Cerebellar nuclear complex (tissue), 1 donor: ENCODE measurements at places on chromosomes 6 and 20.

DNA sequence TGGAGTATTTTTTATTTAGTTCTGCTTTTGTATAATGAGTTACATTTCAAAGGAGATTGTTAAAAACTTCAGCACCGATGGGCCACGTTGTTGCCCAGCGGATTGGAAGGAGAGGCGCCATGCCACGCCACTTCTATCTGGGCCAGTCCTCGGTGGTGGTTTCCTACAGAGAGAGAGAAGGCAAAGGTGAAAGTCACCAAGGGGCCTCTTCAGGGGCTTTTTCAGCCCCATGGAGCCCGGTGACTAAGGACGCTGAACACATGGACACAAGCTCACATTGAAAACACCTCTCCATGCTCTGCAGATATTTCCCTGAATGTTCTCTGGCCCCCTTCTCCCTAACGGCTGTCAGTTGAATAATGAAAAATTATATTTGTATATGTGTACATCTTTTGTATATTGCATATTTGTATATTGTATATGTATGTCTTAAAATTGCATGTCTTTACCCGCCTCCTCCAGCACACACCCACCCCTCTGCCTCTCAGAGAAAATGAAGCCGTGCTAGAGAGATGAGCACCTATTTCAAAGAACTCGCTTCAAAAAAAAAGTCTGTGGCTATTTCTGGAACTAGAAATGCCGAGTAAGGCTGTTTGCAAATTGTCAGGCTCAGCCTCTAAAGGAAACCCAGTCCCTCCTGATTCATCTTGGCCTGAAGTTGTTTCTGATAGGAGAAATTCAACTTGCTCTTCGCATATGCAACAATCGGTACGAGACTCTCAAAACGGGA, 91.9 kb upstream of the CDH4 start:
- no peak for DNase-seq

DNA sequence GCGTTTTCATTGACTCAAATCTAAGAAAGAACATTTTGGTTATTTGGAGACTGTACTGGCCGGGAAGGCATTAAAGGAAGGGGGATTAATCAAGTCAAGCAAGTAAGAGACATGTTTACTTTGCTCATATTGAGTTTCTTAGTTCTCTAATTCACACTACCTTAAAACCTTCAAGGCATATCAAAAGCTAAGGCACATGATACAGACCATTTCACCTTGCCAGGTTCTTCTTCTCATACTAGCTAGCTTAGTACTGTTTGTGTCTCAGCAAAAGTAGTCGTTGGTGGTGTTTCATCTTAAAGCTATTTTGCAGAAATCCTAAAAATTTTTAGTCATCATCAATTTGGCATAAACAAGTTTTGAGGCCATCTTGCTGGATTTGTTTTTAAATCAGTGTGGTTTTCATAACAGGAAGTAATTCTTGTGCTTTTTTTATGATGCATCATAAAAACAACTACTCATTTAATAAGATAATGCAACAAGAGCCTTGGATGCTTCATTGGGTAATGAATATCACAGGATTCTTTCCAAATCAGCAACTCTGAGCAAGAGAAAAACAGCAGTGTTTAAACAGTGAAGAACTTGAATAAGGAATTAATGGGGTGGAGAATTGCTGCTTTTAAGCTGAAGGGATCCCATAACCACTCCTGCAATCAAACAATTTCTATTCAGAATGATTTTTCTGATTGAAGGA, 425.3 kb downstream of the EPM2A start:
- no peak for DNase-seq

DNA sequence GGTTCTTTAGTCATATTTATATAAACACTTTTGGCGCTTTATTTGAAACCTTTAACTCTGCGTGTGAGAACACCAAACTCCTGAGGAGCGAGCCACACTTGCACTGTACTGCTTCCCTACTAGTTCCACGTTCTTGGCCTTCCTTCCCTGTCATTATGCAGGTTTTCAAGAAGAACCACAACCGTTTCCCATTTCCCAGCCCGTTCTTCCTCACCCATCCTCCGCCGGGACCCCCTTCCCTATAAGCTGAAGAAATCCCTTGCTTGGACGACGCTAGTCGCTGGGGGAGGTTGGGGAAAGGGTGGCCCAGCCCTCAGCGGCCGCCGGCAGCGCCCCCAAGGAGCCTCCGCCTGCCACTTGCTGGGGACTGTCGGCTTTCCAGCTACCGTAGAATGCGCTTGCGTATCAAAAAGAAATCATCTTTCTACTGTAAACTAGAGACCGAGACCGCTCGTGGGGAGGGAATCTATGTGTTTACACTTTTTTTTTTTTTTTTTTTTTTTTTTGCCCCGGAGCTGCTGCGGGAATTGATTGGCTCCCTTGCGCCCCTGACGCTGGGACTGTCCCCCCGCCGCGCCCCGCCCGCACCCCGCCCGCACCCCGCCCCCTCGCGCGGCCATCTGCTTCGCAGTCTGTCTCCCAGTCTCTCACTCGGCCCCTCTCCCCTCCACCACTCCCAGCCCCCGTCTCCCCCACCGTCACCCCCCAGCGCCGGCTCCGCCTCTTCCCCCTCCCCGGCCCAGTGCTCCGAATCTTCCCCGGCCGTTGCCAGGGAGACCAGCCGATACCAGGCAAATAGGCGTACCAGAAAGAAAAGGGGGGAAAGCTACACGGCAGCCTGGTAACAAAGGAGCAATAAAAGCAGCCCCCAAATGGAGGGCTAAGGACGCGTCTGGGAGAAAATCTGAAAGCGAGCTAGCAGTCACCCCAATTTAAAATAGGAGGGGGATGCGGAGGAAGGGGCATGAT, 2.3 kb upstream of the MARCKS start:
- DNase-seq = peak; percentile 84

GRCh38 chr6:27238010-27238983, 9.2 kb upstream of the PRSS16 start:
- DNase-seq = no peak

DNA sequence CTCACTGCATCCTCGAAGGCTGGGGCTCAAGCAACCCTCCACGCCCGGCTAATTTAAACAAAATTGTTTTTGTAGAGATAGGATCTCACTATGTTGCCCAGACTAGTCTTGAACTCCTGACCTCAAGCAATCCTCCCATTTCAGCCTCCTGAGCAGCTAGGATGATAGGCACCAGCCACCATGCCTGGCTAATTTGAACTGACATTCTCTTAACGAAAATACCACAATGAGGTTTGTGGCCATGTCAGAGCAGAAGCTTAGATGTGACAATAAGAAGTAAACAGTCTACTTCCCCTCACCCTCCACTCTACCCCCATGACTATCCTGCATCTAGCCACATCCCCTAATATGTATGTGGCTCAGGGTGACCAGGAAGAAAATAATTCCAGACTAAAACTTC, 74.8 kb upstream of the PLCB4 start:
- DNase-seq = no peak

DNA sequence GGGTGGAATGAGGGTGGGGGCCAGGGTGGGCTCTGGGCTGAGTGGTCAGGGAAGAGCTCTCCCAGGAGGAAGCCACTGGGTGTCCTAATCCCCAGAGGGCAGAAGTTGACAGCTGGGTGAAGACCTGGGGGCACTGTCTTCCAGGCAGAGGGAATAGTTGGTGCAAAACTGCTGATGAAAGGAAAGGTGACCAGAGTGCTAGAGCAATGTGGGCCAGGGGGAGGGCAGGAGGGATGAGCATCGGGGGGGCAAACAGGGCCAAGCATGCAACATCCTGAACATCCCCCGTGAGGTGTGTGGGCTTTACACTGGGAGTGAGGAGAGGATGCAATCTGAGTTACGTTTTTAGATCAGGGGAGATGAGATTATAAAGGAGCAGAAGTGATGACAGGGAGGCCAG, 97.8 kb downstream of the NOL4L start:
- no peak for DNase-seq

- DNase-seq = no peak
Measured at GRCh38 chr6:18496462-18496861, 109.3 kb downstream of the RNF144B start.
